Frontal cortex (tissue), 4 donors: ENCODE measurements at places on chromosomes 5 and 9.

DNA sequence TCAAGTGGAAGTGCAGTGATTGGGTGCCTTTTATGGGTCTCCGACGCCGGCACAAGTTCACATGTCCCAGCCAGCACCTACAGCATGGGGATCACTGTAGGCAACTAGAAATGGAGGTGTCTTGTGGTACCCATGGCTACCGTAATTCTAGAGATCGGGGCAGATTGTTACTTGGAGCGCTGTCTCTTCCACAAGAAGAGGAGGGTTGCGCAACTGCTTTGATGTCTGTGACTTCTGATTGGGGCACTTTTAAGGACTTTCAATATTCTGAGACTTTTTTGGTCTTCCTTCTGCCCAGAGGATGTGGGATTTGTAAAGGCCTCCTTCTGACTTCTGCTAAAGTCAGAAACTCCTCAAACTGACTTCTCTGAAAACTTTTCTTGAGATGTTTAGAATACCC, 41.9 kb downstream of the GLRX start:
- DNase-seq, result no peak

DNA sequence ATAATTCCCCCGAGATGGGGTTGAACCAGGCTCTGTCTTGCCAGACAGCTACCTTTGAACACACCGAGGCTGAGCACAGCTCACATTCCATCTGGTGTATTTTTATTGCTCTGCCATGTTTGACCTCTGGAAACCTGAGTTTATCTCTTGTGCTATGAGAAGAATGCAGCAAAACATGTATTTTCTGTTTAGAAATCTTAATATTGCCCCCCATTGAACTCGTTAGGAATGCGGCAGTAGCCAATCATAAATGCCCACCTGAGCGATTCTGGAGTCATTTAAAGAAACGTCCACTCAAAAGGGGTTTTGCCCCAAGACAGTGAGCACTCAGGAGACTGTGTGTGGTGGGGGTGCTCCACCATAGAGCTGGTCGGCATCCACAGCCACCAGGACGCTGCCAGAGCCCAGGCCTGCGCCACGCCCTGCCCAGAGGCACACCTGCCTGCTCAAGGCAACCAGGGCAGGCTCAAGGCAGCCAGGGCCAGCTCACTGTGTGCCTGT, 26.9 kb downstream of the FGD3 start:
- no peak for DNase-seq

- DNase-seq, result no peak
Measured at GRCh38 chr9:115921301-115921700, 232.3 kb upstream of the PAPPA start.

DNA sequence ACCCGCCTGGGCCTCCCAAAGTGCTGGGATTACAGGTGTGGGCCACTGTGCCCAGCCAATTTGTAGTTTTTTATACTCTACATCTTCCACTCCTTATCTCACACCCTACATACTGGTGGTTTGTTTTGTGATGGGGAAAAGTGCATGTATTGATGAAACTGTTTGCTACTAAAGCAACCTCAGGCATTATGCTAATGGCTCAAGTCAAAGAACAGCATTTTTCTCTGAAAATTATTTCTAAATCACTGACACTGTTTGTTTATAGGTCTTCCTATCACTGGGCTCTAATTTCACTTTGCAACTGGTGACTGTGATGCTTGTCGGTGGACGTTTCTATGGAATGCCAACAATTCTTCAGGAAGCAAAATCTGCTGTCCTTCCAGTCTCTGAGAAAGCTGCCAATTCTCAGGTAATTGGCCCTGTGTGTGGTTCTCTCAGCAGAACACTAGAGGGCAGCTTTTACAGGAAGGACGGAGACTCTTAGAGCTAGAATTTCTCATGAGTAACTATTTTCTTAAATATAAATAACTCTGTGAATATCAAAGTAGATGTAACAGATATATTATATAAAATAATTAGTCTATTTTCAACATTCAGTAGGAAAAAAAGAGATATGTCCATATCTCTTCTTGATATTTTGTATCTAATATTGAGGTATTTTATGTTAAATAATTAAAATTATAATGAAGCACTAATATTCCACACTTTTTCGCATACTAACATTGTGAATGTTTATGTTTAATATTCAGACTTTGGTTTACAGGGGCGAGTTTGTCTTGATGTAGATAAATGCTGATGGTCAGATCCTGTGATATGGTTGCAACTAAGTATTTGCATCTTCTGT, 244.1 kb downstream of the ADGRV1 start:
- DNase-seq, result peak; percentile 24

DNA sequence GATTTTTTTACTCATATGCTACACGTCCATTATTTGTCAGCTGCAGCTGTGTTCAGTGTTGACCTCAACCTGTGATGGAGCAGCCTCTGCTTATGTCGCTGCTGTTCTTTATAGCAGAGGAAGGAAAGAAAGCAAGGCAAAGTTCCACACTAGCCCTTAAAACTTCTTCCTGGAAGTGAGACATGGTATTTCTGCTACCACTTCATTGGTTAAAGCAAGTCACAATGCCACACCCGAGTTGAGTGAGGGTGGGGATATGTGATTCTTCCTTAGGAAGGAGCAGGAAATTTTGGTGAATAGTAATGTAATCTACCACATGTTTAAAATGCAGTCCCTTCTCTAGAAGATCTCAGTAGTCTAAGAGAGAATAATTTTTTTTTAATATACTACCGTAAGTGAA, 224.8 kb upstream of the DMRT1 start:
- no peak for DNase-seq

DNA sequence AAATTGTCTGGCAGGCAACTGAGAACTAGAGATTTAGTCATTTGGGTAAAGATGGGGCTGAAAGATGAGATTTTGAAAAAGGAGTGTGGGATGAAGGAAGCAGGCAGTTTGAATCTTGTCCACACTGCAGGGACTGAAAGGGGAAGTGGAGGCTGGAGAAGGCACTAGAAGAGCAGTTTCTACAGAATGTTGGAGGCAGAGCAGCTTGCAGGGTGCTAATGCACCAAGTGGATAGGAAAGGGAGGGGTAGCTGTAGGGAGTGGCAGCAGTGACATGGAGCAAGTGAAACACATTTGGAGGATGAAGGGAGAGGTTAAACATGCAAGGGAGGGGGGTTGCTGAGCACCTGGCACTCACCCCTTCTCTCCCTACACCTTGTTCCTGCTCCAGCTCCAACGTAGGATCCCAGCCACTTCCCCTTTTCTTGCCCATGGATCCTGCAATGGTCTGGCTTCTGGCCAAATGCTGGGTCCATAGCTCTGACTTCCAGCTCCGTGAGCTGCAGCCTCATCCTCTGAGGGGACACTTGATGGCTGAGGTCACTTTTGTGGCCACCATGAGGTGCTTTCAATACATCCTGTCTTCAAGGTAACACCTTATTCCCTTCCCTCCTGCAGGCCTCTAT, 30.0 kb upstream of the FGD3 start:
- DNase-seq, result no peak

GRCh38 chr9:14369011-14369410, 55.1 kb upstream of the NFIB start:
- DNase-seq, result no peak

DNA sequence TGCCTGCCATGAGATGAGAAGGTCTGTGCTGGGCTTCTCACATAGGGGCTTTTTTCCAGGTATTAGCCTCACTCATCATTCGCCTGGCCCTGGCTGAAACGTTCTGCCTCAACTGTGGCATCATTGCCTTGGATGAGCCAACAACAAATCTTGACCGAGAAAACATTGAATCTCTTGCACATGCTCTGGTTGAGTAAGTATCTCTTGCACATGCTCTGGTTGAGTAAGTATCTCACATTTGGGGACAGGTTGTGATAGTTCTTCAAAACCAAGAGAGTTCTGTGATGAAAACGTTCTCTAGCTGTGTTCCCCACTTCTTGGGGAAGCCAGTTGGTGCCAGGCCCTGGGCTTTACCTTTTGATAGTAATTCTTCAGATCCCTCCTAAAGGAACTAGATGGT, 17.4 kb upstream of the IL13 start:
- DNase-seq, result no peak

DNA sequence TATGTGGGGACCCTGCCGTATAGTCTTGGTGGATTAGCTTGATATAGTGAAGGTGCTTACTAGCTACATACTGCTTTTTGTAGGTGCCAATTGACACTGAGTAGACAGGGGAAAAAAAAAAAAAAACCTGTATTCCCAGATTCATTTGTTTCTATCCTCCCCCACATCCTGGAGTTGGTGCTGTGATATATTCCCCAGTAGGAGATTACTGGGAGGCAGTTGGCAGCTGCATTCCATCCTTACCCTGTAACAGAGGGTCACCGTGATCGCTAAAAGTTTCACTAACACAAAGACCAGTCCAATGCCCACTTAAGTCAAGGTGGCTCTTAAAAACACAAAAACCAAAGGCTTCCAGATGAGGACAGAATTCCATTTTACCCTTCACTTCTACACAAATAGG, 27.4 kb upstream of the TOMM5 start:
- DNase-seq, result no peak

GRCh38 chr9:81789721-81790120, 100.4 kb upstream of the TLE1 start:
- no peak for DNase-seq

- DNase-seq, result no peak
Measured at GRCh38 chr5:79508794-79509193, 5.1 kb downstream of the HOMER1 start.

GRCh38 chr9:89078860-89079259, 87.6 kb downstream of the S1PR3 start:
- DNase-seq, result no peak

GRCh38 chr5:96658272-96658671, 3.9 kb upstream of the CAST start:
- no peak for DNase-seq

DNA sequence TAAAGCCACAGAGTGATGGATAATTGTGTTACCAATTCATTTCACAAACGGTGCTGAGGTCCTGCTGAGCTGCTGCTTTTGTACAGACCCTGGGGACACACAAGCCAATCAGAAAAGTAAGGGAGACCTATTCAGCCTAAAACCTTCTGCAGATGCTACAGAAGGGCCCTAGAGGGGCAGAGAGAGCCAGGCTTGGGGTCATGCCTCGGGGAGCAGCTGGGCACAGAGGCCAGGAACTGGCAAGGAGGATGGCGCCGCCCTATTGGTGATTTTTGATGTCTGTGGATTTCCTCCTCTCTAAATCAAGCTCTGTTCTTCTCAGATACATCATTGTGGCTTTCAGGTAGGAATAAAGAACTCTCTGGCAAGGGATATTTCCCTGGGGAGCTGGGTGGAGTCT, 181.9 kb downstream of the ZNF462 start:
- no peak for DNase-seq

- DNase-seq, result no peak
Measured at GRCh38 chr5:60718166-60718892, 18.4 kb upstream of the DEPDC1B start.

GRCh38 chr5:66818304-66818934, 222.2 kb downstream of the MAST4 start:
- DNase-seq, result no peak

DNA sequence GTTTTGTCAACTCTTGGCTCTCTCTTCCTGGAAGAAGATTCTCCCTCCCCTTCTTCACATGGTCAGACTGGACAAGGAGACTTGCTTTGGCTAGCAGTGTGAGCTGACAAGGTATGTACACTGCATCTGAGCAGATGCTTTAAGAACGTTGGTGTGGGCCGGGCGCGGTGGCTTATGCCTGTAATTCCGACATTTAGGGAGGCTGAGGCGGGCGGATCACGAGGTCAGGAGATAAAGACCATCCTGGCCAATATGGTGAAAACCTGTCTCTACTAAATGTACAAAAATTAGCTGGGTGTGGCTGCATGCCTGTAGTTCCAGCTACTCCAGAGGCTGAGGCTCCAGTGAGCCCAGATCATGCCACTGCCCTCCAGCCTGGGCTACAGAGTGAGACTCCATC, 26.4 kb upstream of the SEMA5A start:
- no peak for DNase-seq

GRCh38 chr9:114362394-114362793, 25.4 kb downstream of the AKNA start:
- DNase-seq, result no peak

GRCh38 chr9:130472184-130472705, 27.5 kb downstream of the ASS1 start:
- no peak for DNase-seq

DNA sequence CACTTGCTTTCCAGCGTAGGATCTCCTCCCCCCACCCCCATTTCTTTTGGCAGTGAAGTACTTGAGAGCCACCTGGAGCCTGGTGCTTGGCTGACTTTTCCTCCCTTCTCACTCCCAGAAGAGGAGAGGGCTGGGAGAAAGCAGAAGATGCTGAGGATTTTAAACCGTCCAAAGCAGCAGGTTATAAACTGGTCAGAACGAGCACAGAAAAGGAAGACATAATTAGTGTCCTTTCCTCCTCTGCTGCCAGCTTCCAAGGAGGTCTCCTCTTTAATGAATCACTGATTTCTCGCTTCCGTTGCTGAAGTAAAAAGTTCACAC, 563 bp upstream of the FGF10 start:
- DNase-seq, result no peak

DNA sequence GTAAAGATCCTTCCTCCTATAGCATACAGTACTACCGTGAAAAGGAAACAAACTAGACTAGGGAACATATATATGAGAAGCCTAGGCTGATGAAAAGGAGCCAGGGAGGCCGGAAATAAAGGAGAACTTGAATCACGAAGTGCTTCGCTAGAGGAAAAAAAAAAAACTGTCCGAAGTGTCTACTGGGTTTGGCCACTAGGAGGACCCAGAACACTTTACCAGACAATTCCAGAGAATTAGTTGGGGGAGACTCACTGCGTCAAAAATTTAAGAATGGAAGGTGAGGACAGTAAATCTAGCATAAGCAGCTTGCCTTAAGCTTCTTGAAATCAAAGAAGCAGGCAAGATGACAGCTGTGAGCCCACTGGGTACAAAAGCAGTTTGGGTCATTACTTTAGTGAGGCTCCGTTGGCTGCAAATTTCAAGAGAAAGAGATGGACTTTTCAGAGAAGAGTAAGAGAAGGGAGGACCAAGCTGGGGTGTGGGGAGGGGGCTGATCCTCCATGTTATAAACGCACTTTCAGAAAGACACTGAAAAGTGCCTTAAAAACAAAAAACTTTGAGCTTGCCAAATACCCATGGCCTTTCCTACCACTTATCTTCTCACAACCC, 47.4 kb downstream of the P4HA2 start:
- DNase-seq, result peak; percentile 38

DNA sequence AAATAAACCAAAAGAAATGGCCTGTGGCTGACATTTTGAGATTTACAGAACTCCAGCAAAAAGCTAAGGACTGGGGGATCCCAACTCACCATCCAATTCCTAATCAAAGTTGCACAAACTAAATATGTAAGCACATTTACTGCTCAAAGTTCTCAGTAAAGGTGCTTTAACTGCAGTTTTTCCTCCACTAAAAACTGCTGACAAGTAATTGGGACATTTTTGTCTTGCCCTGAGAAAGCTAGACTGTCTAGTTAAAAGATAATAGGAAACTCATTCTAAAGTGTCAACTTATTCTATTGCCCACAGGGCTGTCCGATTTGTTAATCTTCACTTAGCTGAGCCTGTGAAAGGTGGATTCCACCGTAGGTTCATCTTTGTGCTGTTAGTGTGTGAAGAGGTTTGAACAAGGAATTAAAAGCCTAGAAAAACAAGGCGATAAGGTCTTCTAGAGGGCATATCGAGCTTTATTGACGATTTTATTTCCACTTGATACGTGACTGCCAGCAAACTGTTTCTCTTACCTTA, 1.0 kb downstream of the DOCK8 start:
- no peak for DNase-seq
